Stimulated activated CD8-positive, alpha-beta memory T cell treated with anti-CD3 and anti-CD28 coated beads, Interleukin-7, amount 100 ng/mL, for 1 hour (primary cell): ENCODE measurements at places on chromosomes 7 and 10.

DNA sequence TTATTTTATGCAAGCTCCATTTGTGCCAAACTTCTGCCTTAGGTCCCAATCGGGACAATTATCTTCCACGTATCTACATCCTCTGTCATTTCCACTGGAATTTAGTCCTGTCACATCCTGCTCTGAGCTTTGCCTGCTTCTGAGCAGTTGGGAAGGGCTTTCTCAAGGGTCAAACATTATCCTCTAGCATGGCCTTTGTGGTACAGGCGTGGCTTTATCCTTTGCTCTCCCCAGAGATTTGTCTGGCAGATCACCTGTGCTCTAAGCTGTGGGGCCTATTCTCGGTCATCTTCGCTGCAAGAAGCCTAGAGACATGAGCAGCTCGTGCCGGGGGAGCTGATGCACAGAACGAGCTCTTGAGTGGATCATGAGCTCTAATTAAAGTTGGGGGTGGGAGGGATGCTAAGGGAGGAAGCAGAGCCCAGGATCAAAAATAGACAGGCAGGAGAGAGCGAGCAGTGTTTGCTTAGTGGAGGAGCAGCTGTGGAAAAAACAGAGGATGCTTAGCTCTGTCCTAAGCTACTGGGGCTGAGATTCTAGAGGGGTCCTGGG, 19.8 kb upstream of the TMEM273 start:
- no peak for DNase-seq

DNA sequence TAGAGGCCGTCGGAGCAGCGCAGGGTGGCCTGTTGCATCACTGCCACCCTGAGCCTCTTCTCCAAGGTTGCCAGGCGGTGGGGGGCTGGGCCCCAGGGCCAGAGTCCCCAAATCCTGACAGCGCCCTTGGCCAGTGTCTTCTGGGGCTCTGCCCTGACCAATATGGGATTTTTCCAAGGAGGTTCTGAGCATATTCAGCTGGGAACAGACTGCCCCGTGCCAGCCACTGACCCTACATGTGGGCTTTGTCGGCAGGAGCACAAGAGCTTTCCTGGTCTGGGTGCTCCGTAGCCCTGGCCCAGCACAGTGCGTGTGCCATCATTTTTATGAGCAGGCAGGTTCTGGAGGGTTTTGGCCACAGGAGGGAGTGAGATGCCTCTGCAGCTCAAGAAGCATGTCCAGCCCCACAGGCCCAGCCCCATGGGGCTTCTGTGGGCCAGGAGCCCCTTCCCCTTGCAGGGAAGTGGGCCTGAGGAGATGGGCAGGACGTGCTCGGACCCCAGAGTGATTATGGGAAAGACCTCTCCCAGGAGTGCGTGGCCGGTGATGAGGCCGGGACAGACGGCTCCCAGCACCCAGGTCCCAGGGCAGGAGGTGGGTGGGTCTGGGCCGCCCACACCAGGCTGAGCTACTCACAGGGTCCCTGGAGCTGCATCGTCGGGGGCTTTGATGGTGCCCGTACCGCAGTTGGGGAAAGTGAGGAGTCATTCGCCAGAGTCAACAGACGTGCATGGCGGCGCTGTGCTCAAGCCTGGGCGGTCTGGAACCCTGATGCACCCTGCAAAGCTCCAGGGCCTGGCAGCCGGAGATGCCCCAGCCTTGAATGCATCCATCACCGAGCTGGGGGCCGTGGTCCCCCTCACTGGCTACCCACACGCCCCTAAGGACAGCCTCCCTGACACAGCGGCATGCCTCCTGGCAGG, 66.6 kb downstream of the PWWP2B start:
- no peak for DNase-seq

DNA sequence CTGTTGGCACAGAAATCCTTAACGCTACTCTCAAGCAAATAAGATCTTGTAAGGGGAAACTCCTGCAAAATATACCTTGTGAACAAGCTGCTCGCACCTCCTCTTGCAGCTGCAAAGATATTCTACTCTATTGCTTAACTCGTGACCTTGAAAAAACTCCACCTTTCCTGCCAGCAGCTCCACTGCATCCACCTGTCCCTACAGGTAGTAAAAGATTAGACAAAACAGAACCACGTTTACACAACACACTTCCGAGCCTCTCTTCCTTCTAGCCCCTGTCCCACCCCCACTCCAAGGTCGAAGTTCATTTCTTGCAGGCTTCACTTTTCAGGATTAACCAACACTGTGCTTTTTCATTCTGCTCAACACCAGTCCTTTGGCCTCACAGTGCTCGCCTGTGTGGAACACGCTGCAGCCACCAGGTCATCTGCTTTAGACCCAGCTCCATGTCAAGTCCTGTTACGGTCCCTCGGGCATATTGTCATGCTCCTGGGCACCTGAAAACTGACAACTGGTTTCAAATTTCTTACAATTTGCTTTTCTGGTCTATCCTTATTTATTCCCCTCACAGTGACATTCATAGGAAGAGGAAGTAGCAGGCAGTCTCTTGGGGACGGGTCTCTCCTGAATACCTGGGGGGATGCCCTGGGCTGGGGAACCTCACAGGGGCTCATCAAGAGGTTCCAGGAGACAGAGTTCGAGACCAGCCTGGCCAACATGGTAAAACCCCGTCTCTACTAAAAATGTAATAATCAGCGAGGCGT, 165.8 kb upstream of the KLF14 start:
- DNase-seq = no peak

DNA sequence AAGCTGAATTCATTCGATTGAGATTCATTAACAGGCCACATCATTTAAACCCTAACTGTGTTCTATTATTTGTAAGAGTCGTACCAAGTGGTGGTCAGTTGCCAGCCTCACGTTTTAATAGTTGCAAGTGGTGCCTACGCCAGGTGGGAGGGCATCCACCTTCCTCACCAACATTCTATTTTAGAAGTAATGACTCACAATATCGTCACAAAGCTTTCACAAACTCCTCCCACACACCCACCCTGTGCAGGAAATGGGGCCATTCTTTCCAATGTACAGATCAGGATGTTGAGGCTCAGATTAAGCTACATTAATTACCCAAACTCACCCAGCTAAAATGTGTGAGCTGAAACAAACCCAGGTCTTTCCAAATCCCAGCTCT, 77.3 kb upstream of the SAMD8 start:
- DNase-seq = no peak

DNA sequence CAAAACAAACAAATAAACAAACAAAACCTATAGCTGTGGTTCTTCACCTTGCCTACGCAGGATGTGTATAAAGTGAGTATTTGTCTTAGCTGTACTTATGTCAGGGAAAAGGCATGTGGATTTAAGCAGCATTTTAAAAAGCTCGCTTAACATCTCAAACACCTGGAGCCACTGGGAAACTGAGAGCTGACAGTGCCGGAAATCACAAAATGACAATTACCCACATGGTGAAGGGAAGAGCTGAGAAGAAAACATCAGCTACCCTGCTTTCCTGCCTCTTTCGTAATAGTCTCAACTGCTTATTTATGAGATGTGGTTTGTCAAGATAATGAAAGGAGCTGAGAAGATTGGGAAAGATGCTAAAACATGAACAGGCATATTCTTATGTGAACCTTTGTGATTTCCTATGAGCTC, 31.1 kb upstream of the MSMB start:
- DNase-seq = no peak

GRCh38 chr10:44761076-44761475, 150.1 kb upstream of the TMEM72 start:
- no peak for DNase-seq

DNA sequence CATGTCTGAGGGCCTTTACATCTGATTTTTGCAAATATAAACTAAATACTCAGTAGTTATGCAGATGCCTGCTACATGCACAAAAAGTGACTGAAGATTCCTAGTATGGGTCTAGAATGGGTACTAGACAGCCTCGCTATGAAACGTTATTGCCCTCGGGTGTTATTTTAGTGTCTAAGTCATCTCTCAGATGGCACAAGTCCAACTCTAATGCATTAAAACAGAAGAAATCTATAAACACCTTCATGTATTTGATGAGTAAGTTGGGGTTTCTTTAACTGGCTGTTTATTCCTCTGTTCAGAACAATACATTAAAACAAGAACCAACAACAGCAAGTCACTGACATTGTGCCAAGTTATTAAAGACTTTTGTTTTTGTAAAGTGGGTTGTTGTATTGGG, 41.6 kb downstream of the TEX36 start:
- no peak for DNase-seq

DNA sequence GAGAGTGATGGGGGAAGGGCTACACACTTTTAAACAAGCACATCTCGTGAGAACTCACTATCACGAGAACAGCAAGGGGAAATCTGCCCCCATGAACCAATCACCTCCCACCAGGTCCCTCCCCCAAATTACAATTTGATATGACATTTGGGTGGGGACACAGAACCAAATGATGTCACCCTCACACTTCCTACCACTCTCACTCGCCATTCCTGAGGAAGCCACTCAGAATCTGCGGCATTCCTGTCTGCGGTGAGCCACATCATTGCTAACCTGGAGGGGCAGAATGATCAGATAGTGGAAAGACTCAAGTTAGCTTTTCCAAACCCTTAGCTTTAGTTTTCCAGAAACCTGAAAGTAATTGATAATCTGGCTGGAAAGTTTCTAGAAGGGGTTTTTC, 66.9 kb downstream of the MYO3A start:
- no peak for DNase-seq

GRCh38 chr10:128892005-128892404, 575.0 kb upstream of the MGMT start:
- DNase-seq = no peak

DNA sequence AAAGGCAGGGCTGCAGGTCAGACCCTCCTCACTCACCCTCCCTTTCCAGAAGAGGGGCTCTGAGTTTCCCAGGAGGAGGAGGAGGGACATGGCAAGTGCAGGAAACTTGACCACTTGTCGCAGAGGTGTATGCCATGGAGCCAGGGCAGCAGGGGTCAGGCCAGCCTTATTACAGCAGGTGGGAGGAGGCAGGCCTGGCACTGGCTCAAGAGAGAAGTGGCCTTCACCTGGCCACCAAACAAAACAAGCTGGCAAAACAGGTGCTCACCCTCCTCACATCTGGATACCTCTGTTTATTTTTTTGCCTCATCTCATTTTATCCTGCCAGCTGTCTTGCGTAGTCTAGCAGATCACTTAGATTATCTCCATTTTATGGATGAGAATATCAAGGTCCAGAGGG, 12.5 kb downstream of the COL13A1 start:
- DNase-seq = no peak

DNA sequence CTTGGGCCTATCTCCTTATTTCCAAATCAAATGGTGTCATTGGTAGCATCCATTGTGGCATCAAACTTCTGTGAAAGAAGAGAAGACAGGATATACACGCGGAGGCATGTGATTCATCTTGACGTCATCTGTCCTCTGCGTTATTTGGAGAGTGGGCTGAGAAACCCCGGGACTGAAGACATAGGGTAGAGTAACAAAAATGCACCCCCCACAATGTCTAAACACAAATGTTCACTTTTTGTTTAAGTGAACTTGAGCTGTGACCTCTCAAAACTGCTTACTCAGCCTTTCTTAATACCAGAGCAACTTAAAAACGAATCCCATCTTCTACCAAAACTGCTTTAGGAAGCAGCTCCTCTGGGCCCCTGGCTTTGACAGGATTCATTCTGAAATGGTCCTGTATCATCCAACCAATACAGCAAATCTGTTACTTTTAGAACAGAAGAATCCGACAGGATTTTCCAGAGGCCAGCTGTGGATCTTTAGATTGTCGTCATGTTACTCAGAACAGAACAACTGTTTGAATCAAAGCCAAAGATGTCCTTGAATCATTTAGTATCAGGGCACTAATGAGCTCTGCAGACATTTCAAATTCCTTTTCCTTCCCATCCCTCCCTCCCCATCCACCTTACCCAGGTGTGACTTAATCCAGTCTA, 438.1 kb downstream of the SUGCT start:
- no peak for DNase-seq

DNA sequence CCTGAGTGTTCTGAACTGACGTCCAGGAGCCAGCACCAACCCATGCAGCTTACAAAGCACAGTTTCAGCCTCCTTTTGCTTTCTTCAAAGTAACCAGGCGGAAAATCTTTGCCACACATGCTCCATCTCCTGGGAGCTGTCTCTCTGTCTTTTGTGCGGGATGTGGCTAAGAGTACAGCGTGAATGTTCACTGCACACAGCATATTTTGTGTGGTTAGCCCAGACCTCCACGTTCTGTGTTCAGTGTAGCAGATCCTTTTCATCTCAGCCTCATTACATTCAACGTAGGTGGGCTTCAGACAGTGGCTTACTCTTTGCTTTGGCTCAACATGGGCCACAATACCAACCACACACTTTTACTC, 200.8 kb downstream of the TNS3 start:
- DNase-seq = no peak

- DNase-seq = no peak
Observed at GRCh38 chr7:3461923-3462322, 160.9 kb downstream of the SDK1 start.

GRCh38 chr7:134690614-134691504, 44.2 kb downstream of the BPGM start:
- DNase-seq = no peak

GRCh38 chr7:37440738-37441385, 7.8 kb downstream of the ELMO1 start:
- no peak for DNase-seq

DNA sequence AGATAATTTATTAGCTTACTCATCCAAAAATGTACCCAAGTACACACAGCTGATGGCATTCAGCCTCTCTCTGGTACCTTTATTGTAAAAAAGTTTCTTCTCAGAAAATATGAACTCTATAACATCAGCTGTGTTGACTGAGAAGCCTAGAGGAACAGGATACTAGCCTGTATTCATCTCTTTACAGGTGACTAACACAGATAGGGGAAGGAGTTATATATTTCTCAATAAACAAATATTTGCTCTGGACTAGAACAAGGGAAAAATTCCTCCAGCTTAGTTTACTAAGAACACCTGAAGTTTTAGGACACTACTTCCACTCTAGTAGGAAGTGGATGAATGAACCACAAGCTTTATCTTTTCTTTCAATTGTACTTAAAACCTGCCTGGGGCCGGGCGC, 67.8 kb downstream of the ZNF248 start:
- no peak for DNase-seq

GRCh38 chr7:139355320-139355719, 4.4 kb upstream of the LUC7L2 start:
- no peak for DNase-seq

DNA sequence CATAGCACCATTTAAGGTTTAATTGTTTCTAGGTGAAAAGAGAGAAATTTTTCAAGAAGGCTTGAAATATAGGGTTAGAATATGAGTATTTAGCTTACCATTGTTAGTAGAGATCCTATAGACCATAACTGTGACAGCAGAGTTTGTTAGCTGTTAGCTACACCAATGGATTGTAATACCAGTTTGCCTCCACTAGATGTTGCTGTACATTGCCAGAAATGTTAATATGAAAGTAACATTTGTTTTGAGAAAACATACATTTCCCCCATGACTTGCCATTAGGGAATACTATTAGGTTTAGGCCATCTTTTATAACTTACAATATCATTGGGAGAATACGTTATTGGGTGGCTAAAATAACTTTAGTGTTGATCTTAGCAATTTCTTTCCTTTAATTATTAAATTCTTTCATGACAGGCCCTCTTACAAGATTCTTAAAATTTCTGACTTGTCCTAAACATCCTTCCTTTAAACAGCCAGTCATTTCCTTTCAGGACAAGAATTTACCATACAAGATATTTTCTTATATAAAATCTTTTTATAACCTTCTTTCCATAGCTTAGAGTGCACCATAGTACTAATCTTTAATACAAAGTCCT, 39.5 kb downstream of the ZNF117 start:
- DNase-seq = no peak

GRCh38 chr10:123398756-123399155, 244.6 kb downstream of the BUB3 start:
- DNase-seq = no peak
